ENCODE measurements at places on chromosomes 4 and X. TPM values are rescaled to one million over a fixed set of nuclear protein-coding genes. Genes with fewer than 3 reads are reported as not detected.

Gene CCKAR
- not detected for total RNA-seq

Gene PAGE4
- not detected for total RNA-seq

GRCh38 chr4:137536789-137537561 is 4.7 kb upstream of the PCDH18 start:
- no peak for DNase-seq
- no peaks in the 10 kb centered on the region for H3K4me1 ChIP-seq
- no peak overlapping the region for H3K4me3 ChIP-seq
- H3K27ac ChIP-seq: peak overlapping the region; percentile 95
- H3K27me3 ChIP-seq: no peaks in the 10 kb centered on the region
- H3K36me3 ChIP-seq: no peaks in the 10 kb centered on the region

GRCh38 chr4:82900066-82900410 is 497 bp upstream of the THAP9 start:
- no peak for DNase-seq
- no peaks in the 10 kb centered on the region for H3K36me3 ChIP-seq
- H3K27ac ChIP-seq: peak overlapping the region; percentile 99
- H3K27me3 ChIP-seq: no peaks in the 10 kb centered on the region

GRCh38 chr4:3572363-3572762 is 40.1 kb upstream of the LRPAP1 start:
- no peaks in the 10 kb centered on the region for H3K27me3 ChIP-seq
- DNase-seq: no peak
- no peak overlapping the region for H3K4me3 ChIP-seq
- H3K4me1 ChIP-seq: no peaks in the 10 kb centered on the region
- H3K27ac ChIP-seq: no peak overlapping the region

GRCh38 chr4:153217440-153217839 is 13.2 kb downstream of the TRIM2 start:
- DNase-seq: no peak
- no peak overlapping the region for H3K27ac ChIP-seq
- H3K36me3 ChIP-seq: no peaks in the 10 kb centered on the region
- no peaks in the 10 kb centered on the region for H3K27me3 ChIP-seq
- H3K4me1 ChIP-seq: no peaks in the 10 kb centered on the region

GRCh38 chr4:973431-974397 is at the start of gene DGKQ:
Gene DGKQ, minus strand, starts transcription at chr4:973569. Its CDS starts 87 bp downstream, at chr4:973482.
- peak; percentile 92 for DNase-seq
- H3K4me1 ChIP-seq: no peaks in the 10 kb centered on the region
- no peaks in the 10 kb centered on the region for H3K36me3 ChIP-seq
- peak within 1 kb of the TSS; percentile 1 for H3K27ac ChIP-seq

DNA sequence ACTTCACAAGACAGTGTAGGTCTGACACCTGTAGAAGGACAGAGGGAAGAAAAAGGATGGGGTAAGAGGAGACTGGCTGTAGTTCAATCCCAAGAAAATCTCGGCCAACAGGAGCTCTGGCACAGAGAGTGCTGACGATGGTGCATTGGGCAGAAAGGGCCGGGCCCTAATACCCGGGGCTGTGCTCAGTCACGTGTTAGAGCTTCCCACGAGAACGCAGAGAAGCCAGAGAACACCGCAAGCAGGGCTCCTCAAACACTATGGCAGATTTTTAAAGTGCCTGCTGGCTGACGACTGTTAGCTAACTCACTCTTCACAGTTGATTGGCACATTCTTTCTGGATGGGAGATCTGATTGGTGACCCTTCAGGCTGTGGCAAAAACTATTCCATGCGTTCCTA is 35.5 kb downstream of the EREG start:
- no peak for DNase-seq
- no peaks in the 10 kb centered on the region for H3K27me3 ChIP-seq
- no peak overlapping the region for H3K4me3 ChIP-seq
- no peaks in the 10 kb centered on the region for H3K36me3 ChIP-seq

- no peak overlapping the region for H3K27ac ChIP-seq
- no peak for DNase-seq
- H3K4me1 ChIP-seq: no peaks in the 10 kb centered on the region
- no peaks in the 10 kb centered on the region for H3K27me3 ChIP-seq
Observed at GRCh38 chrX:152601848-152602616, 35.7 kb upstream of the GABRQ start.

DNA sequence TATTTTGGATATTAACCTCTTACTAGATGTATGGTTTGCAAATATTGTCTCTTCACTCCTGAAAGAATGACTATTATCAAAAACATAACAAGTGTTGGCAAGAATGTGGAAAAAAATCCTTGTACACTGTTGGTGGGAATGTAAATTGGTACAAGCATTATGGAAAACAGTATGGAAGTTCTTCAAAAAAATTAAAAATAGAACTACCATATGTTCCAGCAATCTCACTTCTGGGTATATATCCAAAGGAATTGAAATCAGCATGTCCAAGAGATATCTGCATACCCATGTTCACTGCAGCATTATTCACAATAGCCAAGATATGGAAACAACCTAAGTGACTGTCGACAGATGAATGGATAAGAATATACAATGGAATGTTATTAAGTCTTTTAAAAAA is 61.6 kb upstream of the KIT start:
- H3K27me3 ChIP-seq: no peaks in the 10 kb centered on the region
- no peaks in the 10 kb centered on the region for H3K4me1 ChIP-seq
- no peak overlapping the region for H3K27ac ChIP-seq
- no peak for DNase-seq
- no peak overlapping the region for H3K4me3 ChIP-seq
- H3K36me3 ChIP-seq: no peaks in the 10 kb centered on the region

- no peaks in the 10 kb centered on the region for H3K4me1 ChIP-seq
- H3K27ac ChIP-seq: no peak overlapping the region
- no peaks in the 10 kb centered on the region for H3K27me3 ChIP-seq
Observed at GRCh38 chr4:55444827-55445226, 49.1 kb downstream of the TMEM165 start.

DNA sequence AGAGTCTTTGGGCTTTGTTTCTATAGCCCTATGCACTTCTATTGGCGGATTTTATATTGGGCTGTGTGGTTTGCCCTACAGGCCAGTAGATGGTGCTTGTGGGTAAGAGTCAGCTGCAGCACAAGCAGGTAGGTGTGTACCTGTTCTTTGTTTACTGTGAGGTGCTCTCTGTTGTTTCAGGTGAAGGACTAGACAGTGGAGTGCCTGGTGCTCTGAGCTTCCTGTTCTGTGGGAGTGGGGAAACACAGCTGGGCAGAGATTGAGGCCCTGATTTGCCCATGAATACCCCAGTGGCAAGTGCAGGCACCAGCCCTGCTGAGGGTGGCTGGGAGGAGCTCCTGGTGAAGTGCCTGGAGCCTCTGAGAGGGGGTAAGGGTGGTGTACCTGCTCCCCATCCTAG is 26.3 kb upstream of the UCP1 start:
- no peaks in the 10 kb centered on the region for H3K27me3 ChIP-seq
- no peak overlapping the region for H3K27ac ChIP-seq
- no peak for DNase-seq
- H3K4me3 ChIP-seq: no peak overlapping the region
- no peaks in the 10 kb centered on the region for H3K4me1 ChIP-seq

DNA sequence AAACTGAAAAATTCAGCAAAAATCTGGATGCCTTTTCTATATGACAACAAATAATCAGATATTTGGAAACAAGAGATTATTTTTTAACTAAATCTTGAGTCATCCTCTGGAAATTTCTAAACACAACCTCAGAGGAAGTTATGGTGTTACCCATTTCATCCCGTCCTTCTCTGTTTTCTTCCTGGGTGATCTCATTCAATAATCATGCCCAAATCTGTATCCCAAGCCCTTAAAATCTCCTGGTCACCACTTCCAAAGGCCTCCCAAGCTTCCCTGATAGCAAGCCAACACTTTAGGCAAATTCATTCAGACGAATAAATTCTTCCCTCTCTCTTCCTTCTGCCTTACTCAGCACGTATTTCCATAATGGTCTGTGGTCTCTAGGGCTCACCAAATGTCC is 9.7 kb upstream of the SORCS2 start:
- no peaks in the 10 kb centered on the region for H3K36me3 ChIP-seq
- no peaks in the 10 kb centered on the region for H3K27me3 ChIP-seq
- no peak overlapping the region for H3K4me3 ChIP-seq
- no peak overlapping the region for H3K27ac ChIP-seq

DNA sequence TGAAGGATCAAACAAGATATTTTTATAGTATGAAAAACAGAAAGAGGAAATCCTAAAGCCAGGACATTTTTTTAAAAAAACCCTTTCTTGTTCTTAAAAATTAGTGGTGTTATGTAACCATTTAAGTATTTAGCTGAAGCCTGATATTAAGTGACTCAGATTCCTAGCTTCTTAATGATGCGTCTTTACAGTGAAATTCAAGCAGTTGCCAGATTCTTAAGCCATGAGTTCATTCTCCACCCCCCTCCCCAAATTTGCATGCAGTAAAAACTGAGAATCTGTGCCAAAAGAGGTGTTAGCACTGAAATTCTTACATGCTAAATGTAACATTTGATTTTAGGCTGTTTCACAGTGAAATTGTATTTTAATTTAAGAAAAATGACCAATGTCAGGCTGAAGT is 180.8 kb downstream of the RAPGEF2 start:
- H3K4me3 ChIP-seq: no peak overlapping the region
- H3K4me1 ChIP-seq: no peaks in the 10 kb centered on the region
- no peak for DNase-seq
- H3K36me3 ChIP-seq: no peaks in the 10 kb centered on the region
- no peak overlapping the region for H3K27ac ChIP-seq

- no peaks in the 10 kb centered on the region for H3K36me3 ChIP-seq
- no peak overlapping the region for H3K27ac ChIP-seq
- H3K27me3 ChIP-seq: no peaks in the 10 kb centered on the region
- H3K4me3 ChIP-seq: no peak overlapping the region
- no peak for DNase-seq
- no peaks in the 10 kb centered on the region for H3K4me1 ChIP-seq
Observed at GRCh38 chr4:176775338-176775737, 17.4 kb downstream of the VEGFC start.

Gene SPP1
- not detected for total RNA-seq

DNA sequence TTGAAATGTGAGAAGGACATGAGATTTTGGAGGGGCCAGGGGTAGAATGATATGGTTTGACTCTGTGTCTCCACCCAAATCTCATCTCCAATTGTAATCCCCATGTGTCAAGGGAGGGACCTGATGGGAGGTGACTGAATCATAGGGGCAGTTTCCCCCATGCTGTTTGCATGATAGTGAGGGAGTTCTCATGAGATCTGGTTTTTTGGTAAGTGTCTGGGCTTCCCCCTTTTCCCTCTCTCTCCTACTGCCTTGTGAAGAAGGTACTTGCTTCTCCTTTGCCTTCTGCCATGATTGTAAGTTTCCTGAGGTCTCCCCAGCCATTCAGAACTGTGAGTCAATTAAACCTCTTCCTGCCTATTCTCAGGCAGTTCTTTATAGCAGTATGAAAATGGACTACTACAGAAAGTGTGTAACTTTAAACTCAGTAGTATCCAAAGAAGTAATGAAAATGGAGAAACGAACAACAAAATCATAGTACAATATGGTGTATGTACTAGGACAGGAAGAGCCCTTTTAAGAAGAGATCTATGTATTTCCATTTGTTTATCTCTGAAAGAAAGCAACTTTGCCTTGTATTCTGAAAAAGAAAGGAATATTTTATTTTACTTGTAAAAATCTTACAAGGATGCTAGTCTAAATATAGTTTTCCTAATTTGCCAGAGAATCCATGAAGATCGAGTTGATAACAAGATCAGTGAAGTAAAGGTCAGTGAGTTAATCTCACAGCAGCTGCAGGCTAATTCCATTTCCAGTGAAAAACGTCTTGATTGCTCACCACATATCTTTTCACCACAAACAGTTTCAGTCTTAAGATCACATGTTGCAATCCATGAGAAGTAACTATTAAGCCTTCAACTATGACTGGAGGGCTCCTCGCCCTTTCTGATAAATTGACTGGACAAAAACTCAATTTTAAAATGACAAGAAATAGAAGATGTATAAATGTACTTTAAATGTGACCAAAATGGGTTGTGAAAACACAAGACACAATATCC is 20.5 kb downstream of the PKD2 start:
- H3K27me3 ChIP-seq: no peaks in the 10 kb centered on the region
- H3K4me1 ChIP-seq: no peaks in the 10 kb centered on the region
- DNase-seq: no peak
- H3K36me3 ChIP-seq: no peaks in the 10 kb centered on the region

Gene DCX
- total RNA-seq: not detected

Gene CSAG1
- not detected for total RNA-seq

Gene ERVMER34-1
- 3.0 TPM for total RNA-seq

GRCh38 chrX:136191171-136191570 is 43.8 kb downstream of the FHL1 start:
- no peaks in the 10 kb centered on the region for H3K27me3 ChIP-seq
- H3K36me3 ChIP-seq: no peaks in the 10 kb centered on the region
- H3K4me1 ChIP-seq: peaks cover 7% of the 10 kb centered on the region
- peak overlapping the region; percentile 61 for H3K27ac ChIP-seq

DNA sequence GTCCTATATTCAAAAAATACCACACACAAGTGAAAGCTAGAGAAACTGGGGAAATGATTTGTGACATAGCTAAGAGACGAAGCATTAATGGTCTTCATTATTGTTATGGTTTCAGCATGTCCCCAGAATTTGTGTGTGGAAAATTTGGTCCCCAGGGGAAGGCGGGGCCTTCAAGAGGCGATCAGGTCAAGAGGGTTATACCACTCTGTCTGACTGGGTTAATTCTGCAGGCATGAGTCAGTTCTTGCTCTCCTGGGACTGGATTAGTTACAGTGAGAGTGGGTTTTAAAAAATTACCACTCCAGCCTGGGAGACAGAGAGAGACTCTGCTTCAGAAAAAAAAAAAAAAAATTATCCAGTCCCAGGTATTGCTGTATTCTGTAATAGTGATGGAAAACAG is 2.1 kb upstream of the MTNR1A start:
- no peaks in the 10 kb centered on the region for H3K4me1 ChIP-seq
- H3K27me3 ChIP-seq: peaks cover 14% of the 10 kb centered on the region
- no peak overlapping the region for H3K4me3 ChIP-seq
- H3K27ac ChIP-seq: no peak overlapping the region
- no peaks in the 10 kb centered on the region for H3K36me3 ChIP-seq

DNA sequence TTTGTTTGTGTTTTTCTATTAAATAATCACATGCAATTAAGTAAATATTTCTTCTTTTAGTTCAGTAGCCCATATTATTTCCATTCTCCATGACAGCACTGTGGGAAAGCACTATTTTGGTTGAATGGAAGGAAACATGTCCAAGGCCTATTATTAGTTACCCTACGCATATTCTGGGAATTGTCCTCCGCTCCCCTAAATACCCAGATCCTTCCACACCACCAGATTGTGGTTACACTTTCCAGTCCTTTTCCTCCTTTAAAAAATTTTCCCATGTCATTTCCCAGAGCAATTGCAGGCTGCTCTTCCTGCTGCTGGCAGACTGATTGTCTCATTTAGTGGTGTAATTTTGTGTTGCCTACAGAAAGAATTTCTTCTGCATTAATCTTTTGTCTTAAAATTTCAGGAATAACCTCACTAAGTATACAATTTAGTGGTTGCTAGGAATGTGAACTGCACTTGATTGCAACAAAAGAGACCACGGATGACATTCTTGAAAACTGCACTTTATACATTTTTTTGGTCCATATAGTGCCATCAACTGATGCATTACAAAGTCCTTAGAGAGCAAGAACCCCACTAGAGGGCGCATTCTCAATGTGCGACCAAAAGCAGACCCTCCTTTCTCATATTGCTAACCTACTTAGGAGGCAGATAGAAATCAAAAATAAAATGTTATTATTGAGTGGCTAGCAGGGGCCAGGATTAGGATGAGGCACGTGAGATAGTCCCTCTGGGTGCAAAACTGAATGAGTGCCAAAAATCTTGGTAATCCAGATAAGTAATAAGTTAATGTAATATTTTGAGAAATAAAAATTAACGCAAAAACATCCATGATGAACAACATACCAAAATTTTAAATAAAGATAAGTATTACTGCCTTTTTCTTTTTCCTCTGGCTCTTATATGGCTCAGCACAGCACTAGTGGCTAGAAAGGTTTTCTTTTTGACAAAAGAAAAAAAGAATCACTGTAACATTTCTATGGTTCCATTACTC is 98.8 kb upstream of the IQCM start:
- no peak overlapping the region for H3K27ac ChIP-seq
- H3K4me3 ChIP-seq: no peak overlapping the region
- H3K36me3 ChIP-seq: no peaks in the 10 kb centered on the region
- no peaks in the 10 kb centered on the region for H3K4me1 ChIP-seq
- DNase-seq: no peak
